Activated T-cell treated with anti-CD3 and anti-CD28 coated beads for 4 hours (primary cell): ENCODE measurements at places on chromosomes 11 and 22.

GRCh38 chr11:3666023-3666530, 5.1 kb downstream of the CHRNA10 start:
- no peak for DNase-seq

- no peak for DNase-seq
Measured at GRCh38 chr22:22999523-22999922, 70.8 kb upstream of the GNAZ start.

- DNase-seq: no peak
Measured at GRCh38 chr22:50699001-50699755, 26.6 kb downstream of the SHANK3 start.

DNA sequence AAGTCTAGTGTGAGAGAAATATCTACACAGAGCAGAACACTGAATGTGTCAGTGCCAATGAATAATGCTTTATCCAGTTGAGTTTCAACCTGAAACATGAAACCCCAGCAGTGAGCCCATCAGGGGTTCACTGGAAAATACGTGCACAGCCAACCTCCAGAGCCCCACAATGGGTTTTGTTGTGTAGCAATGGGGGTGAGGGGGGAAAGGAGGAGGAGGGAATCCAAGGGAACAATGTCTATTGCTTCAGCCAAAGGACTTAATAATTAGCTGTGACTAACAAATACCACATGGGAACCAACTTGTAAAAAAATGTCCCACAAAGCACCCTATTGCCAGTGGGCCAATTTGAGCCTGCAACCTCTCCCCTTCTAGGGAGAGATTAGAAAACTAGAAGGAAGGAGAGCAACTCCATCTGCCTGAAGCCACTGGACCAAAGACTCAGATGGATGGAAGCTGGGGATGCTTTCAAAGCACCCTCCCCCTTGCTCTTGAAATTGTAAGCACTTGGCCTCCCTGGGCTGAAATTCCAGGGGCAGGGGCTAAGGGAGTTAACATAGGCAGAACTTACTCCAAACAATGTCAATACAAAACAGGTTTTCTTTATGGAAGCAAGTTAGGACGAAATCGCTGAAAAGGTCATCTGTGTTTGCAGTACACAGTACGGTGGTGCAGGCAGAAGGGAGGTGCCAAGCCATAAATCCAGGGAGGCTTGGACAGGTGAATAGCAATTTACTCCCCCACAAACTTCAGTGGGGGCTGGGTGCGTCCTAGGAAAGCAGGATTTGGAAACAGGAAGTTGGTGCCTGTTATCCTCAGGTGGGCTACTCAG, 99.8 kb downstream of the ARL14EP start:
- DNase-seq: no peak

DNA sequence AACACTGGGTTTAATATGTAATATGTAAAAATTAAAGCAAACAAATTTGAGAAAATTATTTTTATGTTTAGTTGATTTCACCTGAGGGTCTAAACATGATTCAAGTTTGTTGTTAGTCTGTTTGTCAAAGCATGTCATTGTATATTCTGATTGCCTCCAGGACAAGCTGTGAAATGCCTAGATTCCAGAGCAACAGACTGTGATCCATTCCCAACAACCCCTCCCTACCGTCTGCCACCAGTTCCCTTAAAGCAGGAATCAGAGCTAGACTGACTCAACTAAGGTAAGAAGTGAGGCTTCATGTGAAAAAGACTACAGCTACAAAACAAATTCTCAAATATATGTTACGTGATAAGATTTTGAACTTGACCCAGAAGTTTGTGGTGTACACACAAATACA, 304.2 kb downstream of the RAB38 start:
- no peak for DNase-seq
